ENCODE measurements at places on chromosomes 13 and 19.

DNA sequence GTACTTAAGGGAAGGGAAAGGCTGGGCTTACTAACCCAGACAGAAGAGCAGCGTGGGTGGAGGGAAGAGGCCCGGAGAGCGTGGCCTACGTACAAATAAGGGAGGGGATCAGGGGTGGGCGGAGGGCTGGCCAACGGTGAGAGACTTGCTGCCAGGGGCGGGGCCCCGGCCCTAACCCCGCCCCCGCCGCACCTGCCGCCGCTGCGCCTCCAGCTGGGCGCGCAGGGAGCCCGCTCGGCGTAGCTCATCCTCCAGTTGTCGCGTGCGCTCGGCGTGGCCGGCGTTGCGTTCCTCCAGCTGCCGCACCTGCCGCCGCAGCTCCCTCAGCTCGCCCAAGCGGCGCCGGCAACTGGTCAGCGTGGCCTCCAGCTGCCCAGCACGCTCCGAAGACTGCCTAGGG, 5.7 kb downstream of the HOOK2 start:
- DNase-seq = no peak

DNA sequence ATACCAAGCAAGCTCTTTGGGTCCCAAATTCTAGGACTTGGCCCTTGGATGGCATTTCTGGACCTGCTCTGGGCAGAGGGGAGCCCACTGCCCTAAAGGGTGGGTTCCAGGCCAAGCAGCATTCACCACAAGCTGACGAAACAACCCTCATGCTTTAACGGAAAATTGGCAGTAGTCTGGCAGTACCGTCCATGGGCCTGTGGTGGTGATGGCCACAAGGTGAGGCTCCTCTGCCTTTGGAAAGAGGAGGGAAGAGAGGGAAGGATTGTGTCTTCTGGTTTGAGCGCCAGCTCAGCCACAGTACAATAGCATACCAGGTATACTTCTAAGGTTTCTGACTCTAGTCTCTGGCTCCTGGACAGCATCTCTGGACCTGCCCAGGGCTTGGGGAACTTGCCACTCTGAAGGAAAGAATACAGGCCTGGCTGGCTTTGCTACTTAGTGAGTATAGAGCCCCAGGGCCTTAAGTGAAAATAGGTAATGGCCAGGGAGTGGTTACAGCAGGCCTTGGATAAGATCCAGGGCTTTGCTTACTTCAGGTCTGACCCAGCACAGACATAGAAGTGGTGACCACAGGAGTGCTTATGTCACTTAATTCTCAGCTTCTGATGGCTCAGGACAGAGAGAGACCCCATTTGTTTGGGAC, 595.5 kb downstream of the LMO7 start:
- no peak for DNase-seq

DNA sequence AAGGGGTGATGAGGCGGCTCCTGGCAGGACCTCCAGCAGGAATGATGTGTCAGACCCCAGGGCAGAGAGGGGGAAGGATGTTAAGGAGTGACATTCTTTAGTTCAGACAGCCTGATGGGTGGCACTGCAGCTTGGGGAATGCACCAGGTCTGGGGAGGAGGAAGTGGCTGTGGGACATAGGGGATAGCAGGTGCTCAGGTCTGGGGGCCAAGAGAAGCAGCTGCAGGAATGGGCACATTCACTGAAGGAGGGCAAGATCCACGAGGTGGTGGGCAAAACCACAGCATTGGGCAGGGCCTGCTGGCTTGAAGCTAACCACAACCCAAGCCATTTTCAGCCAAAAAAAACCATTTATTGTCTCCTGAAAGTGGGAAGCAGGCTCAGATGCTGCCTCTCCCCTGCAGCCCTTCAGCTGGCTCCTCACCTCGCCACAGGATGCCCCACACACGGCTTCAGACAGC, 26.5 kb downstream of the COMP start:
- no peak for DNase-seq

DNA sequence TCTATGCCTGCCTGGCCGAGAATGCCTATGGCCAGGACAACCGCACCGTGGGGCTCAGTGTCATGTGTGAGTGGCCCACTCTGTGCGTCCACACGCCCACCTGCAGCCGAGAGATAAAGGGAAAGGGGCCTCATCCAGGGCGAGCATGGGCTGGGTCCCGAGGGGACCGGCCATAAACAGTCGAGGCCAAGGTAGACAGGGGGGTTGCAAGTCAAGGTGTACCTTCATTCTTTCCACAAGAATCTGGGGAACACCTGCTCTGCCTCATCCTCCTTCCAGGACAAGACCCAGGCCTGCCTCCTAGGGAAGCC, 8.3 kb downstream of the MAG start:
- DNase-seq = no peak

DNA sequence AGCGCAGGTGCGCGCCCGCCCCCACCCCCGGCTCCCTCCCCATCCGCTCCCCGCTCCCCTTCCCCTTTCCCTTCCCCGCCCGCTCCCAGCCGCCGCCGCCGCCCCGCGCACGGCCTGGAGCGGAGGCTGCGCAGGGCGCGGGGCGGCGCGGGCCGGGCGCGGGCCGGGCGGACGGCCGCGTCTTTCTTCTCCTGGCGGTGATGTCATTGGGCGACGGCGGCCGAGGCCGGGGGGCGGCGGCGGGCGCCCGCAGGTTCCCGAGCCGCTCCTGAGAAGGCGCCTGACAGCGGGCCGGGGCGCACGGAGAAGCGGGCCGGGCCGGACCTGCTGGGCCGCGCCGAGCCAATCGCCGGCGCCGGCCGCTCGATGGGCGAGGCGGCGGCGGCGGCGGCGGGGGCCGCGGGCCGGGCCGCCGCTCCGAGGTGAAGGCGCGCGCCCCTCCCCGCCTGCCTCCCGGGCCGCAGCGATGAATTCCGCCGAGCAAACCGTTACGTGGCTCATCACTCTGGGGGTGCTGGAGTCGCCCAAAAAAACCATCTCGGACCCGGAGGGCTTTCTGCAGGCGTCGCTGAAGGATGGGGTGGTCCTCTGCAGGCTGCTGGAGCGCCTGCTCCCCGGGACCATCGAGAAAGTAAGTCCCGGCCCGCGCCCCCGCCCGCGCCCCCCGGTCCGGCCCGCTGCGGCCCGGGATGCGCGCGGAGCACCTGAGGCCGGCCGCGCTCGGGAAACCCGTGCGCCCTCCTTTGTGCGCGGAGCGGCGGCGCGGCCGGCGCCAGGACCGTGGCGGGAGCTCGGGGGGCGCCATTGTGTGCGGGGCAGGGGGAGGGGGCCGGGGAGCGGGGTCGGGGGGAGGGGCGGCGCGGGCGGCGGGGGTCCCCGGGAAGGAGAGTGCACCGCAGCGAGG, at the start of gene ARHGEF7:
ARHGEF7 (plus strand) TSS at position 250 of the 904 bp plus-strand sequence; CDS start at position 467, 217 bp downstream.
- DNase-seq = no peak

DNA sequence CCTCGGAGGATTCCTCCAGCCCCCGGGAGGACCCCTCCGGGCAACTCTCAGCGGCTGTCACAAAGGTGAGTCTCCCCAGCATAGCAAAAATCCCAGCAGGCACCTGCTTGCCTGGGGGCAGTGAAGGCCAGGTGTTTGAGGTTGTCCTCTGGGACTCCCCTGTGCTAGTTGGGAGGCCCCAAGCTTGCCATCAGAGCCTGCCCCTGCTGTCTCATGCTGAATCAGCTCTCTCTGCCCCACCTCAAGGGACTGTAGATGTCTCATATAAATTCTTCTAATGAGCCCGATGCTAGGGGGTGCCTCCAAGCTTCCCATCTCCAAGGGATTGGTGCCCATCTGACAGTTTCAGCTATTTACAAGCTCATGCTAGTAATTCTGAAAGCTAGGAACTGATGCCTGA, 53.6 kb downstream of the NWD1 start:
- no peak for DNase-seq

DNA sequence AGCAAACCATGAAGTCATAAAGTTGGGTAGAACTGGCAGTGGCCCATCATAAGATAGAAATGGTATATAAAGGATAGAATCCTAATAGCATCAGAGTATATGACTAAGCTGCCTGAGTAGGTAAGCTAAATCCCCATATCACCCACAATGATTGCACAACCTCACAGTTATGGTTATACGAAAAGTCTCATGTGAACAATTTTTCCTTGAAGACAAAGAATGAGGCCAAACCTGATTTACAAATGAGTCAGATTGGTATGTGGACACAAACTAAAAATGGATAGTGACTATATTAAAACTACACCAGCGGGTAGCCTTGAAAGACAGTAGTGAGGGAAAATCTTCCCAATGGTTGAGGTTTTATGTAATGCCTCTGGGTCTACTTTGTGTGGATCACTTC, 40.9 kb upstream of the UFM1 start:
- DNase-seq = no peak

- DNase-seq = no peak
Observed at GRCh38 chr13:48843630-48844380, 131.9 kb upstream of the FNDC3A start.

- no peak for DNase-seq
Observed at GRCh38 chr13:21749410-21749809, 78.5 kb downstream of the FGF9 start.

DNA sequence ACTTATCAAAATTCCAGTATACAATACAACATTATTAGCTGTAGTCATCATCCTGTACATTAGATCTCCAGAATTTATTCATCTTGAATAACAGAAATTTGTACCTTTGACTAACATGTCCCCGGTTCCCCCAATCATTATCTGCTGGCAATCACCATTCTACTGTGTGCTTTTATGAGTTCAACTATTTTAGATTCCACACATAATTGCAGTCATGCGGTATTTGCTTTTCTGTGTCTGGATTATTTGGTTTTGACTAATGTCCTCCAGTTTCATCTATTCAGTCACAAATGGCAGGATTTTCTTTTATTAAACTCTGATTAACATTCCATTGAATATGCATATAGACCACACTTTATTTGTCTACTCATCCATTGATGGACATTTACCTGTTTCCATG, 530.7 kb upstream of the SLITRK1 start:
- no peak for DNase-seq
